Colonic mucosa (tissue), 4 donors: ENCODE measurements at places on chromosomes 6 and 20. TPM values are rescaled to one million over a fixed set of nuclear protein-coding genes. Genes with fewer than 3 reads are reported as not detected.

GRCh38 chr6:111823831-111824607, 49.2 kb downstream of the FYN start:
- DNase-seq: no peak

GRCh38 chr20:34629342-34629741, 47.5 kb downstream of the PIGU start:
- DNase-seq: no peak

DNA sequence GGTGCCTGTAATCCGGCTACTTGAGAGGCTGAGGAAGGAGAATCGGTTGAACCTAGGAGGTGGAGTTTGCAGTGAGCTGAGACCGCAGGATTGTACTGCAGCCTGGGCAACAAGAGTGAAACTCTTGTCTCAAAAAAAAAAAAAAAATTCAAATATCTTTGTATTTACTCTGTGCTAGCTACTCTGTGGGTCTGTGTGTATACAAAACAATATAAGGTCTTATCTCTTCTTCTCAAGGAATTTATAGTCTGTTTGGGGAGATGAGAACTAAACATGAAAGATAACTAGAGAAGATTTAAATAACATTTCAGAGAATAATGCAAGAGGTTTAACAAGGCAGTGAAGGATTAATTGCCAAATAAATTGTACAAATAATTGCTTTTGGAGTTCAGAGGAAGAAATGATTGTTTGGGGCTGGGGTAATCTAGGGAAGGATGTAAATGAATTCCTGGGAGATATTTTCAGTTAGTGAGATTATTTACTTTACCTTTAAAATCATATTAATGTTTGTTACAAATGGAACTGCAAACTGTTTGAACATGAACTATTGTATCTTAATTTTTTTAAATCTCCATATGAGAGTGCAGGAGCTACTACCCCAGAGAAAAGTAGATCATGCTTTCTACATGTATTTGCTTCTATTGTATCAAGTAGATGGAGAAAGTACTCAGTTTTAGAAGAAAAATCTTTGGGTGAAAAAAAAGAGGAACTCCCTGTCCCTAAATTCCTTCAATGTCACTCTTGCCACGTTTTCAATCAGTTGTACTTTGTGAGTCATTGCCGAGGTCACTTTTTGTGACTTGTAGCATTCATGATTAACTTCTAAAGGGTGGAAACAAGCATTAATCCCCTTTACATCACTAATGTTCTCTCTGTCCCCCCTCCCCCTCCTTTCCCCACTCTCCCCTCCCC, 39.0 kb downstream of the NCOA3 start:
- no peak for DNase-seq

DNA sequence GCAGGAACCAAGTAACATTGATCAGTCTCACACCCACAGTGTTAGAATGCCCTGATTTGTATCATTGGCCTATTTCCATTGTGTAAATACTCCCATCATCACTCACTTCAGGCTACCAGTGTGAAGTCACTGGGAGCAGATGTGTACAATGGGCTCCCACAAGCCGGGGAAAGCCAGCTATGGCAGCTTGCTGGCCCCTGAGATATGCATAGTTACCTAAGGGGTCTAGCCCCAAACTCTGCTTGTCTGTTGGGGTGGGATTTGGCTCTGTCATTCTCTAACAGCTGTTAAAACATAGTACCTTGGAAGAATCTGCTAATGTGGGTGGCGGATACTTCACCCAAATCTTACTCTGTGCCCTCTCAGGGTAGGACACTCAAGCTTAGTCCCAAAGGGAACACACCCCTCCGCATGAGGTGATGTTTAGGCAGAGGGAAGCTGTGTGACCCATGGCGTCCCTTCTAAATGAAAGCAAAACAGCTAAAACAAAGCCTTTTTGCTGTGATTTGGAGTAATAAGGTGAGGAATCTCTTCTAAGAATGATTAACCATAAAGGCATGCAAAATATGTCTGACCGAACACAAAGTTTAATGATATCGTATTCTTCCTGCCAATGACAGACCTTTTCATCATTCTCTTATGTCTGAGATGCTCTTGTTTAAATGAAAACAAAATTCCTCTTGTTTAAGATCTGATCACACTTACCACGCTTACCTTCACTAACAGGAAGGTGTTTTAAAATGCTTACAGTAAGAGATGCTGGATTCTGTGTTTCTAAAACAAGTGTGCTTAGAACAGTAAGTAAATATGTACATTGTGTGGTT, 45.9 kb upstream of the PXDC1 start:
- DNase-seq: no peak

DNA sequence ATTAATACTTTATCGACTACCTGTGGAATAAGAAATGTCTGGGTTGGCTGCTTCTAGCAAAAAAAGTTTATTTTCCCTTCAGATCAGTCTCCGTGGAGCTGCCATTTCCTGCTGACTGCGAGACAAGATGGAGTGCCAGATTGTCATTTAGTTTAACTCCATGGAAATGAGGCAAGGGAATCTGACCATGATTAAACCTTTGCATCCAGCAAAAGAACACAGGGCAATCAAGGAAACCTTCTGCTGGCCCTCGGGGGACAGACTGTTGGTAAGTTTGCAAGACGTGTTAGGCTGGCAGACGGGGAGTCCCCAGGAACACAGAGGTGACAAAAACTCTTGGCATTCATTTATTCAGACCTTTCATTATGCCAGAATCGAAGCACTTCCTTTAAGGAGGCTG, 52.2 kb upstream of the SPACA1 start:
- DNase-seq: no peak

Gene GJA10
- not detected for total RNA-seq
